Suprapubic skin (tissue), 4 donors: ENCODE measurements at places on chromosomes 7 and 10.

DNA sequence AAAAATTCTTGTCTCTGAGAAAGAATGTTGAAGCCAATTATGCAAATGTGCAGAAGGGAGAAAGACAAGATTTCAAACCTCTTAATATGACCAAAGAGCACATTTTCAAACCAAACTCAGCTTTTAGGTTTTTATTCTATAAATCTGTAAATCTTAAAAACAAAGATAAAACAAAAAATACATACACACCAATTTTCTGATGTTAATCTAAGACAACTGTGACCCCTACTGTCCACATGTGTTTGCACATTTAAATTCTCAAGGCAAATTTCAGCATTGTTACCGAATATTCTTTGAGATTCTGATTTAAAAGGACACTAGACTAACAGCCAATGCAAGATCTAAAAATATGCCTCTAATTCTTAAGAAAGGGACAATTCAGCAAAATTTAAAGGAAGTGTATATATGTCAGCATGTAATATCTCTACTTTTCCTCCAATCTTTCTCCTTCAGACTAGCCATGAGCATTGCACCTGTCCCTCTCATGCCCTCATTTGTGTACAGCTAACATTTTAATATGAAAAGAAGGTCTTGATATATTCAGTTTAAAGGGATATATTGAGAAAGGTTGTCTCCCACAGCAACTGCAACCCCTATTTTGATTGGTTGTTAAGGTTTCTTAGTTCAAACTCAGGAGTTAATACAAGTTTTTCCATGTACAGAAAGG lies 417.9 kb downstream of the IPMK start:
- no peak for DNase-seq

DNA sequence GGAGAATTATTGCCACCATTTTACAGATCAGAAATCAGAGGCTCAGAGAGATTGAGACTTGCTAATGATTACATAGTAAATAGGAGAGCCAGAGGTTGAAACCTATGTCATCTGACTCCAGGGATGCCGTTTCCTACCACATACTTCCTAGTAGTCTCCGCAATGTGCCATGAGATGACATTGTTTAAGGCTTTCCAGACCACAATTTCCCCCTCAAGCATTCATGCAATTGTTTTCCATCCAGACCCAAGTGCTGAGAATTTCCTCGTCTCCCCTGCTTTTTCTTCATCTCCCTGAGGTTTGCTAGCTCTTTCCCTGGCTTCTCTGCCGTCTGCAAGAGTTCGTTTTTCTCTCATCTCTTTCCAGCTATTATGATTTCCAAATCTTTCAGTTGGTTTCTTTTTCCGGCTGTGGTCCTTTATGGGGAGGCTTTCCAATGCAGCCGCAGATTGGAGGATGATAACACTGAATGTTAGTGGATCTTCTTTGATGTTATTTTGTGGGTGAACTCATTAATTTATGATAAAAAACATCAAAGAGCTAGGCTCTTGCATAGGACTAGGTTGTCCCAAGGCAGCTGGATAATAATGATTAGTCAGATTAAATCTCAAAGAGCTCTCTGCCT lies 6.9 kb upstream of the GOLGA7B start:
- no peak for DNase-seq

DNA sequence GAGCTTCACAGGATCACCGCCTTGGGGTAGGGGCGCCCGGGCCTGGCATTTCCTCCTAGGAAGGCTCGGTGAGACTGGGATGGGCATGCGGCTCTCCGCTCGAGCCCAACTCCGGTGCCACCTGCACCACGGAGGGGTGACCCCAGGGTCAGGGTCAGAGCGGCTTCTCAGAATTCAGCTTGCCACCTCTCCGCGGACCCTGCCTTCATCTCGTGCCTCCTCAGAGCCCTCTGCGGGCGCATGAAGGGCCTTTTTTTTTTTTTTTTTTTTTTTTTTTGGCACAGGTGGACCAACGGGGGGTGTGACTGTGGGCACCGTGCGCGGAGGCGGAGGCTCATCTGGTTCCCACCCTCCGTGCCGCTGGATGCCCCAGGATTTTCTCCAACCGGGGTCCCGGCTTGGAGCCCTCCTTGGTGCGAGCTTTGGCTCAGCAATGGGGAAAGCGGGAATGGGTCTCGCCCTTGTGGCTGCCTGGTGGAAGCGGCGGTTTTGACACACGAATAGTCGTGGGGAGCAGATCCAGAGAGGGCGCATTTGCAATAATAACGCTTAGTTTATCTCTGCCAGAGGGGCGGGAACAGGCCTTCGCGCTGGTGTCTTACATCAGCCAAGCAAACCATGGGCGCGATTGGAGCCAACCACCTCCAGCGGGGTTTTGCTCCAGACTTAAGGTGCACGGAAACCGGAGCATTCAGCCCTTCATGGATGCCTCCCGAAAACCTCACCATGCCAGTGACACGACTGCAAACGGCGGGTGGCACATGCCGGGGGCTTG lies 5.0 kb upstream of the TNRC18 start:
- peak; percentile 91 for DNase-seq

- no peak for DNase-seq
Observed at GRCh38 chr7:66739477-66739876, 1.1 kb upstream of the RABGEF1 start.

- no peak for DNase-seq
Observed at GRCh38 chr10:128036011-128036615, 90.1 kb downstream of the MKI67 start.

DNA sequence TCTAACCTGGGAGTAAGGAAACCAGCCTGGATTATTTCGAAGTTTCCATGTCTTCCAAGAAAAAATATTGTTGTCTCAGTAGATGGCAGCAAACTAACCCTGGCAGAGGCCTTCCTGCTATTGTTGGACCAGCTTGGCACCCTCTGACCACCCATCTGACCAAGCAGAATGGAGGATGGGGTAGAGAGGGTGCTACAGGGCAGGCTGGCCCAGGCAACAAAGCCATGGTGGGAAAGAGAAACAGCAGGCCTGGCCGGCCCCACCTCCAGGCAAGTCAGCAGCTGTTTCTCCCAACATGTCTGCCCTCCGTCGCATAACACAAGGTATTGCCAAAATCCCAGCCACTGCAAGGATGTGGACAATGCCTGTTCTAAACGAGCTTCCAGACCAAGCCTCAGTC lies 95.0 kb downstream of the FAM53B start:
- DNase-seq, result no peak

- no peak for DNase-seq
Observed at GRCh38 chr10:19888061-19888660, 71.9 kb downstream of the PLXDC2 start.

- DNase-seq, result no peak
Observed at GRCh38 chr7:20193873-20194272, 23.3 kb downstream of the MACC1 start.

DNA sequence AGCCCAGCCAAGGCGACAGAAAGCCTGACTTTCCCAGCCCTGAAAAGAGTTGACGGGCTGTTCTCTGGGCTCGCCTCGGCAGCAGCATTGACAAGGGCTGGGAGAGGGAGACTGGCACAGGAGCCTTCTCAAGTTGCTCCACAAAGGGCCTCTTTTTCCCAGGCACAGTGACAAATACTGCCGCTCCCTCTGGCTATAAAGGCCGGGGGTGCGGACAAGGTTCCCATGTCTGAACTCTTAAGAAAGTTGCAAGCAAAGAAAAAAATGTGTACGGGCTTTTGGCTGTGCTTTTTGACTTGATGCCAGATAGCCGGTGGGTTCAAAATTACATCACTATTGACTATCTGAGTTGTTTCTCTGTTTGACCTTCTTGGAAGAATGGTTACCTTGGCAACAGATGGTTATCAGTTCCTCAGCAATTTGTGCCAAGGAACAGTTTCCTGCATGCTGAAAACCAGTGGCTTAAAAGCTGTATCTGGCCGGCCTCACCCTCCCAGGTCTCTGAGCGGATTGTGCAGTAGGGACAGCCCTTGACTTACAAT lies 115.9 kb upstream of the EEPD1 start:
- DNase-seq, result peak; percentile 76

- no peak for DNase-seq
Observed at GRCh38 chr10:124486635-124487034, 25.0 kb downstream of the LHPP start.

GRCh38 chr7:24192053-24192452 lies 91.9 kb upstream of the NPY start:
- no peak for DNase-seq

- DNase-seq, result no peak
Observed at GRCh38 chr7:28440055-28440601, 27.8 kb downstream of the CREB5 start.

- DNase-seq, result no peak
Observed at GRCh38 chr10:75623310-75624093, 192.1 kb downstream of the LRMDA start.

- no peak for DNase-seq
Observed at GRCh38 chr7:131194070-131194865, 133.4 kb upstream of the MKLN1 start.

DNA sequence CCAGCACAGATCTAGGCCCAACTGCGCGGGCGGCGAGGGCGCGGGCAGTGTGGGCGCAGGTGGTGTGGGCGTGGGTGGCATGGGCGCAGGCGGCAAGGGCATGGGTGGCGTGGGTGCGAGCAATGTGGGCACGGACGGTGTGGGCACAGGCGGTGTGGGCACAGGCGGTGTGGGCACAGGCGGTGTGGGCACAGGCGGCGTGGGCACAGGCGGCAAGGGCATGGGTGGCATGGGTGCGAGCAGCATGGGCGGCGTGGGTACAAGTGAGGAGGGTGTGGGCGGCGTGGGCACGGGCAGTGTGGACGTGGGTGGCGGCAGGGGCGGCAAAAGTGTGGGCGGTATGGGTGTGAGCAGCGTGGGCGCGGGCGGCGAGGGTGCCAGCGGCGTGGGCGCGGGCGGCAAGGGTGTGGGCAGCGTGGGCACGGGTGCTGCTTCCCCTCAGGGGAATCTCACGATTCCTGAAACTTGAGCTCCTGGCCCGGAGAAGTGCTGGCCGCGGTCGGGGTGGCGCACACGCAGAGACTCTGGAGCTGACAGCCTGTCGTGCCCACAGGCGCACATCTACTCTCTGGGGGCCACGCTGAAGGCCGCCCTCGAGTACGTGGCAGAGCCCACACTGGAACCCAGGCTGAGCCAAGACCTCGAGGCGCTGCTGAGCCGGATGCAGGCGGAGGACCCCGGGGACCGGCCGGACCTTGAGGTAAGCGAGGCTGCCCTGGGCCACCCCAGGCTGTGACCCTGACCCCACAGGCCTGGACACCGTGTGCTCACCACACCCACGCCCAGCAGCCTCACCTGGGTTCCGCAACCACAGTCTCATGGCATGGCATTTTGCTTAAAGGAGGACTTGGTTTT lies 23.0 kb downstream of the KNDC1 start:
- DNase-seq, result no peak

DNA sequence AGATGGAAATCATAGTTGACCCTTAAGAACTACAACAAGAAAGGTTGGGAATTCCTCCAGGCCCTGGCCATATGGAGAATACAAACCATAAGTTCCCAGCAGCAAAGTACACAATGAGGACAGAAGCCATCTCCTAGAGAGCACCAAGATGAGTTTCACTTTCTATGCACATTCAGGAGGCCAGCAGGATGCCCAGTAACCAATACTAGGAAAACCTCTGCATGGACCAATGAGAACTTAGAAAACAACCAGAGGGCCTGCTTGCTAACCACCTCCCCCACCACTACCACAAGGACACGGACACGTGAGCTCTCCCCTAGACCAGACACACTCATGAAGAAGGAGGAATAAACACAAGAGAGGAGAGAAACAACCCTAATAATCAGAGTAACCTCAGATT lies 56.3 kb downstream of the IFIT5 start:
- no peak for DNase-seq

GRCh38 chr10:109159351-109159750 lies 764.0 kb downstream of the XPNPEP1 start:
- no peak for DNase-seq

DNA sequence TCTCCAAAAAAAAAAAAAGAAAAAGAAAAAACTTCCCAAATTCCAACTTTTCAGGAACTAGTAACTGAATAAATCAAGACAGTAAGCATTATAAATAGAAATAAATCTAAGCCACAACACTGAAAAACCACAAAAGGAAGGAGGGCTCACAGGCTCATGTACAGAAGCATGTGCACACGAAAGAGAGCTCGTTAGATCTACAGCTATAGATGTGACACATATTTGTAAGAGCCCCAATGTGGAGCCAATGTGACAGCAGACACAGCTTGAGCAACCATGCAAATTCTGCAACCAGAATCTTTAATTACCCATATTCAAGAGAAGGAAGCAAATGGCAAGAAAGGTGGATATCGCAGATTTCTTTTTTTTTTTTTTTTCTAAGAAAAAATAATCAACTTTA lies 94.7 kb downstream of the SORBS1 start:
- no peak for DNase-seq

GRCh38 chr10:73950155-73950948 lies 39.4 kb downstream of the PLAU start:
- DNase-seq, result no peak

GRCh38 chr7:68868978-68869377 lies 729.3 kb upstream of the AUTS2 start:
- DNase-seq, result no peak

DNA sequence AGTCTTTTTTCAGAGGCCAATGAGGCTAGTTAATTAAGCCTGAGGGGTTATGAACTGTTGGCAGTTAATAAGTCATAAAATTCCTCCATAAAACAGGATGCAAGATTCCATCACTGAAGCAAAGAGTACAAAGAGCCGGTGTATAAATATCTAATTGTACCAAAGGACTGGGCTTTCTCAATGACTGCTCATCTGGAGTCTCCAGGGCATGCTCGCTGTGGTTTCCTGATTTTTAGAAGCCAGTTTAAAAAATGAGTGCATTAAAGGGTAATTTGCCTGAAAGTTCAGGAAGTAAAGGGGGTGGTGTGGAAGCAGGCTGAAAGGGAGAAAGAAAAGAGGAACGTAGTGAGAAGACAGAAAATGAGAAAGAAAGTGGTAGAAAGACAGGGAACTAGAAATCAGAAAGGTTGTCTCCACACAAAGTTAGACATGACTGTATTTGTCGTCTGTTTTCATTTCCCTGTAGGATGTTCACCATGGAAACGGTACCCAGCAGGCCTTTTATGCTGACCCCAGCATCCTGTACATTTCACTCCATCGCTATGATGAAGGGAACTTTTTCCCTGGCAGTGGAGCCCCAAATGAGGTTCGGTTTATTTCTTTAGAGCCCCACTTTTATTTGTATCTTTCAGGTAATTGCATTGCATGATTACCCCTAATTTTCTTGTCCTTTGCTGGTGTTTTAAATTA lies 282.3 kb downstream of the TWIST1 start:
- DNase-seq, result no peak

GRCh38 chr10:110330675-110331074 lies 26.0 kb upstream of the SMNDC1 start:
- DNase-seq, result no peak

DNA sequence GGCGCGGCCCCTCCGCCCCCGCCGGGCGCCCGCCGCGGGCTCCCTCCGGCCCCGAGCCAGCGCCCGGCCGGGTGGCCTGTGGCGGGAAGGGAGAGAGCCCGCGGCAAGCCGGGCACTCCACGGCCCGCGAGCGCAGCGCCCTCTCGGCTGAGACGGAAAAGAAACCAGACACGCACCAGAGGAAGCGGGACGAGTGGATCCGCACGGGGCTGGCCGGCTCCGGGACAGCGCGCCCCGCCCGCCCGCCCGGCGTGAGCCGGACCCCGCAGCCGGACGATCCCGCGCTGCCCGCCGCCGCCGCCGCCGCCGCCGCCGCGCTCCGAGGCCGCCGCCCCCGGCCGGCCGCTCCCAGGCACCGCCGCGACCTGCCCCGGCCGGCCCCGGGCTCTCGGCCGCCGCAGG lies 300 bp downstream of the ARHGAP21 start:
- DNase-seq, result no peak
